M059J (cell line): ENCODE measurements at places on chromosomes 4 and X.

GRCh38 chrX:25013632-25014365 lies 2.0 kb downstream of the ARX start:
- no peak for DNase-seq

- peak; percentile 87 for DNase-seq
Measured at GRCh38 chr4:54473077-54473545, 184.6 kb upstream of the KIT start.

GRCh38 chrX:47683184-47683828 lies 24.3 kb upstream of the UXT start:
- DNase-seq, result no peak

GRCh38 chrX:1486177-1486576 lies 33.5 kb upstream of the ASMTL start:
- DNase-seq, result no peak

DNA sequence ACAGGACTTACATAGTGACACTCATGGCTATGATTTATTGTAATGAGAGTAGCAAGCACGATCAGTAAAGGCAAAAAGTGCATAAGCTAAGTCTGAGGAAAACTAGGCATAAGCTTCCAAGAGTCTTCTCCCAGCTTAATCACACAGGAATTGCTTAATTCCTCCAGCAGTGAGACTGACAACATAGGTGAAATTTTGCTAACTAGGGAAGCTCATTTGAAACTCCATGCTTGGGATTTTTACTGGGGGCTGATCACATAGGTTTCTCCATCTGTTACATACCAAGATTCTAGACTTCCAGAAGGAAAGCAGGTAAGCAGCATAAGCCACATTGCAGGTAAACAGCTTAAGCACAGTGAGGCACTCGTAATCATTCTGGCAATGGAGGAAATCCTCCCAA lies 71.8 kb upstream of the FHDC1 start:
- no peak for DNase-seq

DNA sequence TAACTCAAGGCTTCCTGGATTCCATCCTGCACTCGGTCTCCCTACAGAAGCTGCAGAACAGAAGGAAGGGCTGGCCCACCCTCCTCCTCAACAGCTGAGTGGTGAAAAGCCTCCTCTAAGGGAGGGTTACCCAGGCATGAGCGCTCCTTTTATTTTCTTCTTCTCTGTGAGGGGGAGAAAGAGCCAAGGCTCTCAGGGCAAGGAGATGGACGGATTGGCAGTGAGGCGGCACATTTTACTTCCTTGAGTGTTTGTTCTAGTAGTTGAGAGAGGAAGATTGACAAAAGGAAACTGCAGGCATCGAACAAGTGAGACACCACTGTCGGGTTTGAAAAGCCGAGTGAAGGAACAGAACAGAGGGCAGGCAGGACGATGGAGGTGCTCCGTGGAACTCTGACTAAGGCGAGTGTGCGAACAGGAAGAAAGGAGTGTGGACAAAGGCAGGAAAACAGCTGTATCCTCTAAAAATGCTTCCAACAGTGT lies 38.4 kb upstream of the STS start:
- DNase-seq, result no peak

DNA sequence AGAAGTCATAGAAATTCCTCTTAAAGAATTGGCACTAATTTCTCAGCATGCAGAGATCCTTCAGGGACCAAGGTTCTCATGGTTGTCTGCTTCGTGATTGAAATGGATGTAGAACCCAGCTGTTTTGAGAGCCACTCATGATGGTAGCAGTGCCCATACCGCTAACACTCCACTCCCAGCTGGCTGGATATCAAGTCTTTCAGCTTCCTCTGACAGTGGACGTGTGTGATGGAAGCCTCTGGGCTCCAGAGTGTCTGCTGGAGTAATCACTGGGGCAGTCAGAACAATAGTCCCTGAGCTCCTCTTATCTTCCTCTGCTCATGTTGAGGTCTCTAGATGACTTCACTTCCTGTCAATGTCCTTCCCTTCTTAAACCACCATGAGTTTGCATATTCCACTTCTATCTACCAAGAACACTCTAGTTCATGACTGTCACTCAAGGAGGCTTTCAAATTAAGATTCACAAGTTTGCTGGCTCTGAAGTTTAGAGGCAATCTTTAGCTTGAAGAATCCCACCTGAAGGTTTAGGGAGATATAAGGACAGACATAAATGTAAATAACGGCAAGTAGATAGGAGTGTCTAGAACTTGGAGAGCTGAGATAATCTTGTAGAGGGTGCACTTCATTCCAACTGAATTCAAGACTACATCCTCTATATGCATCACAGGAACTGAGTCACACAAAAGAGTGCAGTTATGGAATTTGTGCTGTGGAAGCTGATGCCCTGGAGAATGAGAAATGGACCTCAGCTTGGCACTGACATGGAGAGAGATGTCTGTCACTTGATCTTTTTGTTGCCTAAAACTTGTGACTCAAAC lies 64.5 kb upstream of the WDR1 start:
- DNase-seq, result peak; percentile 85

DNA sequence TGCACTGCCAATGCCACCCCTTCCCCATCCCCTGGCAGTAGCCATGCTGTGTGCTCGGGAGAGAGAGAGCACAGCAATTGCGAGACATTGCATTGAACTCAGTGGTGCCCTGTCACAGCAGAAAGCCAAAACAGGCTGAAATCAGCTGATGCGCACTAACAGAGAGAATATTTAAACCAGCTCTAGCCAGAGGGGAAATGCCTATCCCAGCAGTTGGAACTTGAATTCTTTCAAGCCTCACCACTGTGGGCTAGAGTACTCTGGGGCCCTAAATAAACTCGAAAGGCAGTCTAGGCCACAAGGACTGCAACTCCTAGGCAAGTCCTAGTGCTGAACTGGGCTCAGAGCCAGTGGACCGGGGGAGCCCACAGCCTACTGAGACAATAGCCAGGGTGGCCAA lies 17.7 kb upstream of the RP2 start:
- peak; percentile 36 for DNase-seq

DNA sequence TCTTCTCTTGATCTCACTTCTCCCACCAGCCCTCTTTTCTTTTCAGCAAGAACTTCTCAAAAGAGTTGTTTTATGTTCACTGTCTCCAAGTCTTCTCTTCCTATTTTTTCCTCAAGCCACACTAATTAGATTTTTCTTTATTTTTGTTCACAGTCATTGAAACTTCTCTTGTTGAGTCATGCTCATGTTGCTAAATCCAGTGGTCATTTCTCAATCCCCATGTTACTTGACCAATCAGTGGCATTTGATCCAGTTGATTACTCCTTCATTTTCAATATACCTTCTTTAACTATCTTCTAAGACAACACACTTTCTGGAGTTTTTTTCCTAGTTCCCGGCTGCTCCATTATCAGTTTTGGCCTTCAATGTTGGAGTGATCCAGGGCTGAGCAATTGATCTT lies 103.1 kb upstream of the LSM6 start:
- DNase-seq, result no peak

GRCh38 chr4:109497511-109497910 lies 62.5 kb upstream of the MCUB start:
- DNase-seq, result no peak

DNA sequence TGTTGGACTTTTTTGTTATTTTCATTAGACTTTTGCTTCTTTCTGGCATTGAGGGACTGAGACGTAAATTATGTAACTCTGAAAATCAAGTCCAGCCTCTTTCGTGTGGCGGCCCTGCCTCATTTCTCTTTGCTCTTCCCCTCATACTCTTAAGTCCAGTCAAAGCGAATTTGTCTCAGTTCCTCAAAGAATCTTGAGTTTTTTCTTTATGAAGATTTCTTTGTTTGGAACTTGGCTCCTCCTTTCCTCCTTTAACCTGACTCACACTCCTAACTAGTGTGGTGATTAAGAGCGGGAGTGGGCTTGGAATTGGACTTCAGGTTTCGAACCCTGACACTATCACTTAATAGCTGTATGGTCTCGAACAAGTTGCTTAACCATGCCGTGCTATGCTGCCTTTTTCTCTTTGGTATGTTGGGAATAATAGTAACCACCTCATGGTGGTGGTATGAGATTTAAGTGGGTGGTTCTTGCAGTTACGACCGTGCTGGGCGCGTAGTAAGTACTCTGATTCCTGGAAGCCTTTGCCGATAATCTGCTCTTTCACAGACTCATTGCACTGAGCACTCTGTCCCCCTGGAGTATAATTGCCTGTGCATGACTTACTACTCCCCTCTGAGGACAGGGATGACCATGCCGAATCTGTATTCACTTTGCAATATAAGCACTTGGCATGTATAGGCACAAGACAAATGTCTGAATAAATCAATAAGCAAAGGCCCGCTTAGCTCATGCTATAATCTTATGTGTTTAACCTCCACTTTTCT lies 19.1 kb downstream of the FNIP2 start:
- DNase-seq, result no peak

- peak; percentile 50 for DNase-seq
Measured at GRCh38 chr4:122914938-122915337, 7.5 kb downstream of the NUDT6 start.

DNA sequence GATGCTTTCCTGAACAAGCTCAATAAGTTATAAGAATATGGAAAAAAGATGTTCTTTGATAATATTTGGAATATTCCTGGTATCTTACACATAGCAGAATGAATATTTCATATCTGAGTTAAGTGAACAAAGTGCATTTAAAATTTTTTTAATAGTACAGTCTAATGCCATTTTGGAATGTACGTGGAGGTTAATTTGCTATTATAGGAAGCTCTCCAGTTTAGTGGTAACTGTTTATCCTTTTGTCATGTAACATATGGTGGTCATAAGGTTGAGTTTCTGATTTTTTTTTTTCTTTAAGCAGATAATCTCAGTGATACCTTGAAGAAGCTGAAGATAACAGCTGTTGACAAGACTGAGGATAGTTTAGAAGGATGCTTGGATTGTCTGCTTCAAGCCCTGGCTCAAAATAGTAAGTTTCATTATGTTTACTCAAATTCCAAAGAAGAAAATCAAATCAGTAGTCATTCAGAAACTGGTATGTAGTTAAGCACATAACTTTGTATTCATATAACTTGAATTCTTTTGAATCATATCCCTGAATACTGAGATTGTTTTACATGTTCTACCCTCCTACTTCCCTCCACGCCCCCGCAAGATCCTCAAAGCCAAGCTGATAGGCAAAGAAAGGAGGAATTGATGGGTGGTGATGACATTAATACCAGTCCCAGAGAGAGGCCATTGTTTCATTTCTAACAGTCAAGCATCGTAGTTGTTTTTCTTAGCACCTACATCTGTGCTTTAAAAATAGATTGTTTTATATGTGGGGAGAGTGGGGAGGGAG lies 32.1 kb downstream of the RAP1GDS1 start:
- DNase-seq, result no peak

GRCh38 chrX:16826207-16826606 lies 39.9 kb downstream of the TXLNG start:
- DNase-seq, result peak; percentile 65

GRCh38 chr4:109557433-109557832 lies 2.6 kb upstream of the MCUB start:
- no peak for DNase-seq

DNA sequence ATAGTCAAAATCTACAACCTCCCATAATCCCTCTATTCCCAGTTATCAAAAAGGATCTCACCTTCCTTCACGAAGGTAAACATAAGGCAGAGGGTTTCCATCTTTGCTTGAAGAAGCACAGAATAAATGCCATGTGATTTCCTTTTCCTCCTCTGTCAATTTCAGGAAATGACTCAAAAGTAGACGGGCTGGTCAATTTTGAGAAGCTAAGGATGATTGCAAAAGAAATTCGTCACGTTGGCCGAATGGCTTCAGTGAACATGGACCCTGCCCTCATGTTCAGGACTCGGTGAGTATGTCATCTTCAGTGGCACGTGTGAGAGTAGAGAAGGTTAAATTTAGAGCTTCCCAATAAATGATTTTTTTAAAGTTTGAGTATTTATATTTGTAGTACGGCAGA lies 240.2 kb downstream of the RAPGEF2 start:
- DNase-seq, result no peak

DNA sequence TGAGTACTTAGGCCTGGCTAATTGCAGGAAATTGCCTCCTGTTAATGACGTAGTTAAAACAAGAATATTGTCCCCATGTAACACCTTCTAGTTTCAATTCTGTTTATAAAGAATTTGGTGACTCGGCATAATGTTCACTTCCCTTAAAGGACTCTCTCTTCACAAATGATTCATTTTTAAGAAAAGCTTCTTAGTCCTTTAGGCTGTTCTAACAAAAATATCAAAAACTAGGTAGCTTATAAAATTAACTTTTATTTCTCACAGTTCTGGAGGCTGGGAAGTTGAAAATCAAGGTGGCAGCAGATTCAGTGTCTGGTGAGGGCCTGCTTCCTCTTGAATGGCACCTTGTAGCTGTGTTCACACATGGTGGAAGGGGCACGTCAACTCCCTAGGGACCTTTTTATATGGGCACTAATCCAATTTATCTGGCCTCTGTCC lies 23.8 kb downstream of the COL25A1 start:
- DNase-seq, result no peak

GRCh38 chrX:17707731-17708130 lies 29.6 kb upstream of the SCML1 start:
- no peak for DNase-seq

DNA sequence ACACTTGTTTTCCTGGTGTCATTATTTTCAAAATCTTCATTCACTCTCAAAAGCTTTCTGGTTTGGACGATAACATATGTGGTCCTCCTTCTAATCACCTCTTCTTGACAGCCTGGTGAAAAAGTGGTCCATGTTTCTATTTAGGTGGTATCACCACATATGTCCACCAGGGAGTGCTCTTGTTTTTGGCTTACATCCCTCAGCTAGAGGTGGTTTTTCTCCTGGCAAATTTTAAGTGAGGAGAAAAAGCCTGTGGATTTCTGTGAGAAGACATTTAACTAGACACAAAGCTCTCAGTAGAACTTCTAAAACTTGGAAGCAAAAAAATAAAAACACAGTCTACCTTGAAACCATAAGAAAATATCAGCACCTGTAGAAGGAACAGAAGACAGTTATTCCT lies 58.0 kb upstream of the FRMPD4 start:
- peak; percentile 52 for DNase-seq

- DNase-seq, result peak; percentile 84
Measured at GRCh38 chr4:138650929-138651448, 364.6 kb upstream of the NOCT start.

- peak; percentile 8 for DNase-seq
Measured at GRCh38 chr4:184100297-184100885, 117.3 kb downstream of the ENPP6 start.

DNA sequence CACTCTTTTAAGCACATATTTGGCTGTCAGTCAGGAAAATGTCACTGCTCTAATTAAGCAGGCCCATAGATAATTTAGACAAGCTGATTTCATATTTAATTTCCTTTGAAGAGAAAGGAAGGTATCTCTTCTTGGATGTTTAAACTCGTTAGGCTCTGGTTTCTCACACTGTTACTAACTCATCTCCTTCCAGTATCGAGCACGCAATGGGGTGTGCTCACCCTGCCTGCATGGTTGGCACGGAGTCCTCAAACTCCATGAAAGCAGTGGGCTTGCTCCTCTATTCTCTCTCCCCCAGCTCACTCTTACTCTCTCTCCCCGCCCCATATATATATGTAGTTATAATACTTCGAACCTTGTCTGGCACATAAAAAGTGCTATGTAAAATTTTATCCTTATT lies 76.9 kb downstream of the EGF start:
- no peak for DNase-seq

- DNase-seq, result no peak
Measured at GRCh38 chr4:165450871-165451270, 72.1 kb downstream of the CPE start.

GRCh38 chrX:123361371-123361770 lies 177.3 kb downstream of the GRIA3 start:
- peak; percentile 71 for DNase-seq
